ENCODE measurements at places on chromosomes 1 and 21.

DNA sequence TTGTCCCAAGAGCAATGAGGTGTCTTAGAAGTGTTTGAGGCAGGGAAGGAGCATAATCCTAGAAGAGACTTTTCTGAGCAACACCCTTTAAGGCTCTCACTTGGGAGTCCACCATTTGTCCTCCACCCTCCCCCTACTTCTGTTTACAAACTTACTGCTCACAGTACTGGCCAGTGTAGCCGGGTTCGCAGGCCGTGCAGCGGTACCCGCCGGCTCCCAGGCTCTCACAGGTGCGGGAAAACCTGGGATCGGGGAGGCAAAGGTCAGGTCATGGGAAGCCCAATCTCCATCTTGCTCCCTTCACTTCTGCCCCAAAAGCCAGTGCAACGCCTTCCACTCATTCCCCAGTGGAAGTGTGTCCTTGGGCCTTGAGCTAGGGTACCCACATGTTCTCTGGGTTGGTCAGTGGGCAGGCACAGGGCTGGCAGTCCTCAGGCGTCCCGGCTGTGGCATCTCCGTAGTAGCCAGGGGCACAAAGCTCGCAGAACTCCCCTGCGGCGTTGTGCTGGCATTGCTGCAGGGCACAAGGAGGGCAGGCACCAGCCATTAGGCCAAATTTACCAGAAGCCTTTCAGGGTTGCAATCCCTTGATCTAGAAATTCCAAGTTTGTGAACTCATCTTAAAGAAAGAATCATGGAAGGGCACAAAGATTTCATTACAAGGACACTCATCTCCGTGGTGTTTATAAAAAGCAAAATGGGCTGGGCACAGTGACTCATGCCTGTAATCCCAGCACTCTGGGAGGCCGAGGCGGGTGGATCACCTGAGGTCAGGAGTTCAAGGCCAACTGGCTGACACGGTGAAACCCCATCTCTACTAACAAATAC, 49.8 kb downstream of the LDLRAD2 start:
- DNase-seq, result no peak

DNA sequence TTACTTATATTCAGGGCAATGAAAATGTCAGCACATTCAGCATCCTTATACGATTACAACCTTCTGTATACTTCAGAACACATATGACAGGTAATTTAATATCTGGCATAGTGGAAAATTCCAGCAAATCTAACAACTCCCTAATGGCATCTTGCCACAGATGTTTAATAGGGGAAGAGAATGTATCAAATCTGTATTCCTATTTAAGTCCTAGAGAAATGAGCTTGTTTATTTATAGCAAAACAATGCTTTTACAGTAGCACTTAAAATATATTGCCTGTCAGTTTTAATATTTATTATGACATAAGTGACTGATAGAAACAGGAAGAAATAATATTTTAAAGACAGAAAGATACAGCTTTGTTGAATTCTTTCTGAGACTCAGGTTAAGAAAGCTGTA, 1101.8 kb upstream of the B3GALT2 start:
- no peak for DNase-seq

GRCh38 chr1:227604446-227604845, 41.1 kb downstream of the ZNF678 start:
- DNase-seq, result no peak

- DNase-seq, result no peak
Measured at GRCh38 chr21:33264561-33264960, 1.6 kb upstream of the IL10RB start.

GRCh38 chr1:82896036-82896435, 1095.3 kb downstream of the ADGRL2 start:
- no peak for DNase-seq

- no peak for DNase-seq
Measured at GRCh38 chr1:228849011-228849541, 113.8 kb downstream of the RHOU start.

GRCh38 chr1:200909071-200909470, 14.4 kb downstream of the INAVA start:
- no peak for DNase-seq

GRCh38 chr1:182676274-182676673, 8.1 kb downstream of the RGS8 start:
- DNase-seq, result no peak

DNA sequence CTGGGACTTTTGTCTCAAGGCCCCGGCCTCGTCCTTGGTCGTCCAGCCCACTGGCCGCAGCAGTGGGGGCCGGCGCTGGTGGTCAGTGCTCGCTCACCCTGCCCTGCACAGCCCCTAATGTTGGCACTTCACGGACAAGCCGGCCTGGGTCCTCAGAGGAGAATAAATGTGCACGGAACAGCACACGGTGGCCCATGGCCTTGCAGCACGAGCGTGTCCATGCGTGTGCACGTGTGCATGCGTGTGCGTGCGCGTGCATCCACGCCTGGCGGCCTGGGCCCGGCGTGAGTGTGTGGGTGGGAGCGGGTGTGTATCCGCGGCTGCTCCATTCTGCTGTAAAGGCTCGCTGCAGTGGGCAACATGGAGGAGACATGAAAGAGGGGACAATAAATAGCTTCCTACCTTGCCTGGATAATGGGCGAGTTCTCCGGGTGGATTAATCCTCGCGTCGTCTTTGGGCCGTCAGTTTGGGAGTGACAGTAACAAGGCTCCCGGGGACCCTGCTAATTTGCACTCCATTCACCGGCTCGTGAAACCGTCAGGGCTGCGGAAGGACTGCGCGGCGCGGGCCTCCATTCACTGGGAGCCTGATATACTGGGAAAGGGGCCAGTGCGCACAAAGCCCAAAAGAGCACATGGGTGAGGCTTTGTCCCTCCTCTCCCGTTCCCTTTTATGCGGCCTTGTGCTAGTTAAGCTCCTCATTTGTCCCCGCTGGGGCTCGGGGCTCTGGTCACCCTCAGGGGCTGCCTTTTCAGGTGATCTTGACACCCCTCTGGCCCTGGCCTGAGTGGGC, 142.8 kb downstream of the PRDM16 start:
- no peak for DNase-seq

DNA sequence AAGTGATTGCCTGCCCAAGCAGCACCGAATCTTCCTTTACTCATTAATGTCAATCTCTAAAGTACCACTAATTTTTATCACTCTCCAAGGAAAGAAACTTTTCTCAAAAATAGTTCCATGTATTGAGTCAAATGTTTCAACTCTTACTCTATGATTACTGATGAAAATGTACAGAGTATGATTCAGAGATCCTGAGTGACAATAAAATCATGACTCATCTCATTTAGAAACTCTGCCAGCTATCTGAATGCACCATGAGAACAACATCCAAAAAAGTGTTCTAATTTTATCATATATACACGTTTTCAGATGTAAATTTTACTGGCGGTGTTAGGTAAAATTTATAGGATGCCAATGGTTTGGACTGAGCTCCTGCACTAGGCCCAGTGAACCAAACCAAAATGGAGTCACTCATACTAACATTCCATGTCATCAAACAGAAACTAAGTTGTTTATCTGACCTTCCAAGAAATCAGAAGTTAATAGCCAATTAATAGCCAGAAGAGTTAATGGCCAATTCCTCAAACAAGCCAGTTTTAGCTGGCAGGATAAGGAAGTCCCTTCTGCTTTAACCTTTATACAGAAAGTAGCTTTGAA, 22.6 kb downstream of the PLPPR5 start:
- DNase-seq, result no peak

GRCh38 chr1:5751833-5752745, 240.1 kb downstream of the NPHP4 start:
- DNase-seq, result no peak

GRCh38 chr1:207072233-207072632, 16.4 kb upstream of the C4BPB start:
- no peak for DNase-seq

DNA sequence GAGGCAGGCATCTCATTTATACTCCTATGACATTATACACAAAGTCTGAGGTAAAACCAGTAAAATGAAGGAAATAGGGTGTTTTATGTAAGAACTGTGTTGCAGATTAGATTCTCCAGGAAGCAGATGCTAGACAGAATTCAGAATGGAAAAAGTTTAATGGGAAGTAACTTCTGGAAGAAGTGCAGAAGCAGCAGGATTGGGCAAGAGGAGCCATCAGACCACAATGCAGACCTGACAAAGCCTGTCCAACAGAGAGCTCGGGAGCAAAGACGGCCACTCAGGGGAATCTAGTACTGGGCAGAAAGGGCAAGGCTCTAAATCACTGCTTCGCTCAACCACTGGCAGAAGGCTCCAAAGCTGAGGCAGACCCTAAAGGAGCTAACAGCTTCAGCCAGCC, 33.7 kb downstream of the FBXO42 start:
- DNase-seq, result no peak

DNA sequence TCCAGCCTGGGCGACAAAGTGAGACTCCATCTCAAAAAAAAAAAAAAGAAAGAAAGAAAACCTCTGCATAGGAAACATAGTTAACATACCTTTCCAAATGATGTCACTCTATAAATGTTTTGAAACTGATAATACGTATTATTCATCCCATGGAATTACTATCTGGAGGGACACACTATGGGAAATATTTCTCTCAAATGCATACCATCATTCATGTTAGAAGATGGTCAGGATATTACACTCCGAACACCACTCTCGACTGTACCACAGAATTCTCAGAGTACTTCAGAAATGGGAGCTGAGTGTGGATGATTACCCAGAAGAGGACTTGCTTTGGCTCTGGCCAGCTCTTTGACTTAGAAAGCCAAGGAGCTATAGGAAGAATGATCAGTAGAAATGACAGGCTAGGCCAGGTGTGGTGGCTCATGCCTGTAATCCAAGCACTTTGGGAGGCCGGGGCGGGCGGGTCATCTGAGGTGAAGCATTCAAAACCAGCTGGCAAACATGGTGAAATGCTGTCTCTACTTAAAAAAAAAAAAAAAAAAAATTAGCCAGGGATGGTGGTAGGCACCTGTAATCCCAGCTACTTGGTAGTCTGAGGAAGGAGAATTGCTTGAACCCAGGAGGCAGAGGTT, 5.2 kb upstream of the LIN28A start:
- DNase-seq, result no peak

GRCh38 chr1:24474193-24474592, 28.4 kb upstream of the RCAN3 start:
- DNase-seq, result no peak

DNA sequence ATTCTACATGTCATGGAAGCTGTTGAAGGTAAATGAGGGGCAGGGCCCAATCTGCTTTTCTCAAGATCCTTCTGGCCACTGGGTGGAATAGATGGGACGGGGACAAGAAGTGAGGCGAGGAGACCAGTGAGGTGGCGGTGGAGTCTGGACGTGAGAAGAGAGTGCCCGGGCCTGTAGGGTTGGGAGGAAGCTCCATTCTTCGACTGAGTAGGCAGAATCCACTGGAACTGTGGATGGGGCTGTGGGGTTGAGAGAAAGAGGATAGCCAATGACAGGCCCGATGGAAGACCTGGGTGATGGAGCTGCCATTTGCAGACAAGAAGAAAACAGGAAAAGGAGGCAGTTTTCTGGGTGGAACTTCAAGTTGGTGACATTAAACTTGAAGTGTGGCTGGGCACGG, 10.3 kb downstream of the SLC1A7 start:
- no peak for DNase-seq

- no peak for DNase-seq
Measured at GRCh38 chr1:94471271-94471670, 53.1 kb downstream of the ABCD3 start.

GRCh38 chr1:7549277-7550161, 221.6 kb upstream of the VAMP3 start:
- DNase-seq, result peak; percentile 37

GRCh38 chr1:8104278-8105236, 78.4 kb upstream of the ERRFI1 start:
- DNase-seq, result no peak

DNA sequence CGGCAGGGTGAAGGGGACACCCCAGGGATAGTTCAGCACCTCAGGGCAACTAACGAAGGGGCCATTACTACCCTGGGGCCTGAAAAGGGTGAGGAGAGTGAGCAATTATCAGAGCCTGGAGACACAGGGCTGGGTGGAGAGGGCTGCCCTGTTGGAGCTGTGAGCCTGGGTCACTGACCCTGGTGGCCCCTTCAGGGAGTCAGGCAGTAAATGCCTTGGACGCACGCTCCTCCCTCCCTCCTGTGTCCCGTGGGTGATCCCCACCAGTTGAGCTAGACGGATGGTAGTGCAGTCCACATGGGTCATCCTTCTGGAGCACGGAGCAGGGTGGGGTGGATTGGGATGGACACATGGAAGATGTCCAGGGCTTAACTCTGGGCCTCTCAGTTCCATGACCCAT, 305.3 kb downstream of the PTPRU start:
- DNase-seq, result no peak

GRCh38 chr1:44613941-44614340, 60.3 kb downstream of the TMEM53 start:
- no peak for DNase-seq
